Stimulated activated CD8-positive, alpha-beta memory T cell treated with anti-CD3 and anti-CD28 coated beads, Interleukin-7, amount 100 ng/mL, for 24 hours (primary cell): ENCODE measurements at places on chromosomes 5 and 9.

DNA sequence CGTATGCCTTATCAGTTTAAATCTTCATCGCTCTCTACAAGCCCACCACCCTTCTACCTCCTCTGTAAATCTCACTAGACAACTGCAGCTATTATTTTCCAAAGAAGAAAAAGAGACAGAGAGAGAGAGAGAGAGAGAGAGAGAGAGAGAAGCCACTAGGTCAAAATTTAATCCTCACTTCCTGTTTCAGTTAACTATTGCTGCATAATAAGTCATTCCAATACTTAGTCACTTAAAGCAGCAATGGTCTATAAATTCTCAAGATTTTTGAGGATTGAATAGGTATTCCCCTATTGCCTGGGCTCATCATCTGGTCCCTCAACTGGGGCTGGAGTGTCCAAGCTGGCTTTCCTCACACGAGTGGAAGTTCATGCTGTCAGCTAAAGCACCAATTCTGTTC lies 68.8 kb downstream of the ITGA1 start:
- DNase-seq = no peak

GRCh38 chr5:93328833-93329232 lies 252.2 kb downstream of the NR2F1-AS1 start:
- DNase-seq = no peak

DNA sequence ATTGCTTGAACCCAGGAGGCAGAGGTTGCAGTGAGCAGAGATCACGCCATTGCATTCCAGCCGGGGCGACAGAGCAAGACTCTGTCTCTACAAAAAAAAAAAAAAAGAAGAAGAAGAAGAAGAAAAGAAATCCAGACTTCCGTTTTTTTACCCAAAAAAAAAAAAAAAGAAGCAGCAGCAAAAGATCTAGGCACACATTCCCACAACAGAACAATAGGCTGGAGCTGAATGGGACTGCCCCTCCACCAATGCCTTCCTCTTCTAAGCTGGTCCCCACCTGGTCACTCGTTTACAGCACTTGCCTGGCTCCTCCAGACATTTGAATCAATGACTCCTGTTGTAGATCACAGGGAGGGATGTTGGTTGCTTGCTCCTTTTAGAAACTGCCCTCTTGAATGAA lies 1.6 kb upstream of the LMAN2 start:
- no peak for DNase-seq

GRCh38 chr5:175275748-175276147 lies 168.2 kb downstream of the DRD1 start:
- DNase-seq = no peak

GRCh38 chr9:97921959-97922724 lies at the start of gene TRMO:
Gene TRMO, minus strand, starts transcription at chr9:97922500. Its CDS starts 7 bp downstream, at chr9:97922493.
- DNase-seq = peak; percentile 98

- DNase-seq = no peak
These were observed 106.0 kb downstream of the HACD4 start for GRCh38 chr9:20925256-20926045.

GRCh38 chr9:134778841-134779411 lies 101.7 kb upstream of the FCN2 start:
- no peak for DNase-seq

- DNase-seq = no peak
These were observed 183.5 kb upstream of the ACO1 start for GRCh38 chr9:32200896-32201295.

- peak; percentile 8 for DNase-seq
These were observed 23.1 kb upstream of the CNOT6 start for GRCh38 chr5:180470966-180471582.

DNA sequence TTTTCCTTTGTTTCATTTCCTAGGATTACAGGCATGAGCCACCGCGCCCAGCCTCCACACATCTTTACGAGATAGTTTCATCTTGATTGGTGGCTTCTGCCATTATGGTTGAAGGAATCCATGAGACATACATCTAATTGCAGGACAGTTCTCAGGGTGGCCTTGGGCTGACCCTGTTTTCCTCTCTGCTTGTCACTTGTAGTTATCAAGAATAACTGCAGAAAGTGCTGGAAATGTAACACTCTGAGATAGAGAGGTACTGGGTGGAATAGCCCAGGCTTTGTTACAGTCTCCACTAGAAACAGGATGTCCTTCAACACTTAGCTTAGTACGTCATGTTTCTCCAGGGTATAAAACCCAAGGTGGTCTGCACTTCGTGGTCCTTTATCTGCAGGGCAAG lies 10.7 kb downstream of the UGT3A2 start:
- no peak for DNase-seq

- DNase-seq = no peak
These were observed 850.2 kb upstream of the NUDT12 start for GRCh38 chr5:104412649-104413240.

DNA sequence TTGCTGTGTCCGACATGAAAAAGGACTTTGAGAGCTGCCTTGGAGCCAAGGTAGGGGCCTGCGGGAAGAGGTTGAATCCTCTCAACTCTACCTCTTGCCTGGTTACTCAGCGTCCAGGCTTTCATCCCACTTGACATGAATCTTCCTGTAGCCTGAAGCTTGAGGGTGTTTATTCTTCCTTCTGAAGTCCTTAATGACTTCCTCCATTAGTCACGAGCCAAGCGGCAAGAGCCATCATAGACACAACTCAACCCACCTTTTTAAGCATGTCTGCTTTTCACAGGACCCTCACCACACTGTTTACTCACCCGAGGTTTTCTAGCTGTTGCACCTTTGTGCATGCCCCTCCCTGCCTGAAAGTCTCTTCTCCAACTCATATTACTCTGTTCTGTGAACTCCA lies 40.2 kb downstream of the ACO1 start:
- DNase-seq = no peak

GRCh38 chr9:136625101-136626065 lies 37.3 kb upstream of the EGFL7 start:
- DNase-seq = no peak

GRCh38 chr5:90096415-90097081 lies 313.0 kb downstream of the CETN3 start:
- DNase-seq = no peak

- DNase-seq = no peak
These were observed 163.8 kb downstream of the TSSK1B start for GRCh38 chr5:113271015-113271414.

DNA sequence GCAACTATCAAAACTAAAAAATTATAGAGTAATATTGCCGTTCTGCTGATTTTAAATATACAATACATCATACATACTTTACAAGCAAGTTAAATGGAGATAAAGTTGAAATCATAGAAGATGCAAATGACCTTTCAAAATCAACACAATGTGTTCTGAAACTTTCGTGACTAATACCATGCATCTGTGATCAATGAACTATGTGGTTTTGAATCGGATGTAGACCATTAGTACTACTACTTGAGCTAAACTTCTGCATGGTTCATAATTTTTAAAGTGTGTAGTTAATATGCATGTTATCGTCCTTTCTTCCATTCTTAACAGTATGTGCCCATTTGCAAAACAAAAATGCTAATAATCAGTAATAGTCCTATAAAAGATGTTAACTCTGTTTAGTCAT lies 11.3 kb upstream of the PHF2 start:
- DNase-seq = no peak

GRCh38 chr9:94905606-94906005 lies 179.1 kb downstream of the AOPEP start:
- DNase-seq = no peak

DNA sequence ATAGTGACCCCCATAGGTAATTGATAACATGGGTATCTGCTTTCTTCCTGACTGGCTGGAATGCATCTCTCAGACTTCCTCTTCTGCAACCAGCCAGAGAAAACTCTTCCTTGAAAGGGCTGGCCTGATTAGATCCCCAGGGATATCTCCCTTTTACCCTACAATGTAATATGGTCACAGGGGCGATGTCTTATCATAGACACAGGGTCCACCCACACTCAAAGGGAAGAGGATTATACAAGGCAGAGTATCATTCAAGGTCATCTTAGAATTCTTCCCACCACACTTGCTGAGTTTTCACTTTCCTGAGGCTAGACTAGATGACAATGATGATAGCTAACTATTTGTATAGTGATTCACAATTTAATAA lies 33.2 kb downstream of the TTLL11 start:
- no peak for DNase-seq
